CD4-positive, alpha-beta T cell treated with Interleukin-6 for 4 hours (primary cell): ENCODE measurements at places on chromosomes 5 and 9.

DNA sequence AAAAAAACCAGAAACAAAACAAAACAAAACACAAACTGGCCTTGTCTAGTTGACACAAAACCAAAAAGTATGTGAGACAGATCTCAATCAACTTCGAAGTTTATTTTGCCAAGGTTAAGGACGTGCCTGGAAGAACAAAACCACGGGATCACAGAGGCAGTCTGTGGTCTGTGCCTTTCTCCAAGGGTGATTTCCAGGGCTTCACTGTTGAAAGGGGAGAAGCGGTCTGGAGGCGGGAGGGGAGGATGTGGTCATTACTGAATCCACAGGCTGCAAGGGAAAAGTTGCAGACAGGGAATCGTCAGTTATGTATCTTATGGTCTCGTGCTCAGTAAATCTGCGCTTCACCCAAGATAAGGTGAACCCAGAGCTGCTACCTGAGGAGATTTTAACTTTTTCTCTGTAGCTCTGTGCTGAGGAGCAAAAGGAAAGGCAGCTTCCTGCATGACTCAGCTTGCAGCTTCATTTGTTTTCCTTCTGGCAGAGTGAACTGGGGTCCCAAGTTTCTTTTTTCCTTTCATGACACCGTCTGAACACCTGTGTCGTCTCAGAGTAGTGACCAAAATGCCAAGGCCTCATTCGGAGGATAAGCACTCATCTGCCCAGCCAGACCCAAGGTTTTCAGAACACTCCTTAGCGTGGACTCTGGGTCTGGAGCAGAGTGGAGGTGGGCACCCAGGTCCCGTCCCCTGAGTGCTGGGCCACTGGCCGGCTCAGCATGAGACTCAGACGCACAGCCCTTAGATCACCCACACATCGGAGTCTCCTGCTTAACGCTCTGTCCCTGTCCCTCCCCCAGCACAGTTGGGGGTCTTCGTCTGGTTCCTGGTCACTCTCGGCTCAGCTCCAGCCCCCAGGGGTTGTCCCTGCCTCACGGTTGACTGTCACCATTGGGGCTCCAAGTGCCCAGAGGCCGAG is 25.9 kb downstream of the ROPN1L start:
- DNase-seq: no peak

DNA sequence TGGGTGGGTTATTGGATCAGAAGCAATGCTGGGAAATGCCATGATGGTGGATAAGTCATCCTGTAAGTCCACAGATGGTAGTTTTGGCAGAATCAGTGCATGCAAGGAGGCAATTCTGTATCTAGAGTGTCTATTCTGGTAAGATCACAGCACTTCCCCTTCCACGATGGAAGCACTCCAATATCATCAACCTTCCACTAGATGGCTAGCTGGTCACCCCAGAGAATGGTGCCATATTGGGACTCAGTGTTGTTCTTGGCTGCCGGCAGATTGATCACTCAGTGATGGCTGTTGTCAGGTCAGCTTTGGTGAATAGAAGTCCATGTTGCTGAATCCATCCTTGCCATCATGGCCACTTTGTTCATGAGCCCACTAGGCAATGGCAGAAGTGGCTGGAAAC is 553.5 kb downstream of the CSNK1G3 start:
- DNase-seq: no peak

- no peak for DNase-seq
Measured at GRCh38 chr5:167702014-167702413, 589.4 kb upstream of the WWC1 start.

- DNase-seq: no peak
Measured at GRCh38 chr9:85151162-85151561, 481.6 kb downstream of the NTRK2 start.

GRCh38 chr5:131210151-131210510 is 39.4 kb downstream of the LYRM7 start:
- no peak for DNase-seq
